Activated CD4-positive, alpha-beta memory T cell treated with anti-CD3 and anti-CD28 coated beads, Interleukin-2, amount 10 ng/mL, durations not matched to agents 7 days and 5 days (primary cell): ENCODE measurements at places on chromosomes 3 and 15. TPM values are rescaled to one million over a fixed set of nuclear protein-coding genes. Genes with fewer than 3 reads are reported as not detected.

GRCh38 chr3:194274424-194275085, 76.6 kb downstream of the CPN2 start:
- H3K36me3 ChIP-seq, result no peaks in the 10 kb centered on the region
- H3K27ac ChIP-seq, result peak overlapping the region; percentile 47
- no peak overlapping the region for H3K4me3 ChIP-seq

GRCh38 chr15:53588773-53589172, 170.7 kb downstream of the WDR72 start:
- no peaks in the 10 kb centered on the region for H3K4me1 ChIP-seq
- H3K27ac ChIP-seq, result no peak overlapping the region
- no peak overlapping the region for H3K4me3 ChIP-seq
- H3K36me3 ChIP-seq, result no peaks in the 10 kb centered on the region

The HGD gene
- total RNA-seq, result 0.96 TPM

DNA sequence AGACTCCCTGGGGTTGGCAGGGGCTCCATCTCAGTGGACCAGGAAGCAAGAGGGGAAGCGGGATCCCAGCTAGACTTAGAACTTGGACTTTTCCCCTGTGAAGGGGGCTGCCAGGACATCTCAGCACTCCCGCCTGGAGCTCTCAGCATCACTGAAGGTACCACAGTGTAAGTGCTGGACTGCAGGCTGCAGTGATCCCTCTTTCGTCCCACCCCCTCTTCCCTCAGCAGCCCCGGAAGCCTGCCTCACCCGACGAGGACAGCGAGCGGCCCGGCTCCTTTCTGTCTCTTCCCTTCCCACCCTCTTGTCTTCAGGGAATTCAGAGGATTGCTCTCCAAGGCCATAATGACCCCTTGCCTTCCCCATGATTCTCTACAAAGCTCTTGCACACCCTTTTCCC, 94.4 kb downstream of the ANP32A start:
- no peak overlapping the region for H3K4me3 ChIP-seq
- H3K4me1 ChIP-seq, result no peaks in the 10 kb centered on the region
- H3K27me3 ChIP-seq, result peaks cover 8% of the 10 kb centered on the region
- no peaks in the 10 kb centered on the region for H3K36me3 ChIP-seq
- no peak overlapping the region for H3K27ac ChIP-seq

- H3K4me3 ChIP-seq, result no peak overlapping the region
- H3K36me3 ChIP-seq, result no peaks in the 10 kb centered on the region
- no peak overlapping the region for H3K27ac ChIP-seq
- no peak for DNase-seq
- peaks cover 2% of the 10 kb centered on the region for H3K27me3 ChIP-seq
Measured at GRCh38 chr3:133158686-133159085, 120.5 kb downstream of the TMEM108 start.
